Fibroblast of skin of scalp (primary cell): ENCODE measurements at places on chromosomes 2 and 18.

DNA sequence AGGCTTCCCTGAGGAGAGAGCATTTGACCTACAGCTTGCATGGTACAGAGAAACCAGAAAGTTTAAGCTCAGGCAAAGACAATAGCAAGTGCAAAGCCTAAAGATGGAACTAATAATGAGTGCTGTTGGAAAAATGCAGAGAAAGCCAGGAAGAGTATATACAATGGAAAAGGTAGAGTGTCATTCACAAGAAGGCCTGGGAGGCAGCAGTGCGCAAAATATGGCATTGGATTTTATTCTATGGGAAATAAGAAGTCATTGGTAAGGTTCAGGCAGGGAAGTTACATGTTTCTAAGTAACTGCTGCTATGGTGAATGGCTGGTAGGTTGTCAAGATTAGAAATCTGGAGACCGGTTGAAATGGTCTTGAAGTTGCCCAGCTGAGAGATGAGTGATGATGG, 2167.3 kb upstream of the CELF4 start:
- no peak for DNase-seq

DNA sequence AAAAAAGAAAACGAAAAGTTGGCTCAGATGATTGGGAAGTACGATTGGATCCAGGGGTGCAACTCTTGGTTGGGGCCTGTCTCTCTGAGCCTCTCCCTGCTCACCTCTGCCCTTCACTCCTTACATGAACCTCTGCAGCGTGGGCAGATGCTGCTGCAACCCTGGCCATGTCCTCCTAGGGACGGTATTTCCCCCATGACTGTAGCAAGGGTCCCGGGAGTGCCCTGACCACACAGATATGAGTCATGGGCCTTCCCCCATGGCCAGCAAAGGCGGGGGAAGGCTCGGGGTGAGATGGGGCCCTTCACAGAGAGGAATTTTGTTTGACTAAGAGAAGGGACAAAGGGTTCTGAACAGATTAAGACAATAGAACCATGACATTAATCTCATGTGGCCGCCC, 129.0 kb downstream of the NCK2 start:
- peak; percentile 75 for DNase-seq

DNA sequence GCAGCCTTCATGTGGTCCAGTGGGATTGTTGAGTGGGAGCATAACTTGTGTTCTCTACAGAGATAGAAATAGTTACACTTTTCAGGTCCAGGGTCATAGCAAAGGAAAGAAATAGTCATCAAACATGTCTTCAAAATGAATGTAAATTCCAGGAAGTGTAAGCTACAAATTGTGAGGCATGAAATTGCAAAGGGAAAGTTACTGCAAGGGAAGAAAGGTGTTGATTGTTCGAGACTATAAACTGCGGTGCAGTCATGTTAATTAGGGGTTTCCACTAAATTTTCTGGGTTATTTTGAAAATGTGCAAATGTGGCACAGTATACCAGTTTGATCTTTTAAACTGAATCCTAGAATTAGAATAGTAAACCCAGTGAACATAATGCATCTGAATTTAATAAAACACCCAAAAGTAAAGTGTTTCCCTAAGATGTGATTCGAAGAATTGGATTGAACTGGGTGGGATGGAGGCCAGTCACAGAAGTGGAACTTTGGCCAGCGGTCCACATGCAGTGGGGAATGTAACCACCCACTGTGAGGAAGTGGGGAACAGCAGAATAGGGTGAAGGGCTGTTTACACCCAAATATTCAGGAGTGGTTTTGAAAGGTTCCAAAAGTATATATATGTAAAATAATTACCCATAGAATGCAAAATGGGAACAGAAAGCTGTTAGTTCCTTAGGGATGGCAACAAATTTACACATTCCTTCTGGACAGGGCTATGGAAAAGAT, 126.5 kb upstream of the CCDC68 start:
- no peak for DNase-seq

- no peak for DNase-seq
Measured at GRCh38 chr18:46677611-46678010, 20.6 kb upstream of the LOXHD1 start.

- DNase-seq, result peak; percentile 67
Measured at GRCh38 chr2:146978577-146979555, 866.0 kb upstream of the ACVR2A start.

DNA sequence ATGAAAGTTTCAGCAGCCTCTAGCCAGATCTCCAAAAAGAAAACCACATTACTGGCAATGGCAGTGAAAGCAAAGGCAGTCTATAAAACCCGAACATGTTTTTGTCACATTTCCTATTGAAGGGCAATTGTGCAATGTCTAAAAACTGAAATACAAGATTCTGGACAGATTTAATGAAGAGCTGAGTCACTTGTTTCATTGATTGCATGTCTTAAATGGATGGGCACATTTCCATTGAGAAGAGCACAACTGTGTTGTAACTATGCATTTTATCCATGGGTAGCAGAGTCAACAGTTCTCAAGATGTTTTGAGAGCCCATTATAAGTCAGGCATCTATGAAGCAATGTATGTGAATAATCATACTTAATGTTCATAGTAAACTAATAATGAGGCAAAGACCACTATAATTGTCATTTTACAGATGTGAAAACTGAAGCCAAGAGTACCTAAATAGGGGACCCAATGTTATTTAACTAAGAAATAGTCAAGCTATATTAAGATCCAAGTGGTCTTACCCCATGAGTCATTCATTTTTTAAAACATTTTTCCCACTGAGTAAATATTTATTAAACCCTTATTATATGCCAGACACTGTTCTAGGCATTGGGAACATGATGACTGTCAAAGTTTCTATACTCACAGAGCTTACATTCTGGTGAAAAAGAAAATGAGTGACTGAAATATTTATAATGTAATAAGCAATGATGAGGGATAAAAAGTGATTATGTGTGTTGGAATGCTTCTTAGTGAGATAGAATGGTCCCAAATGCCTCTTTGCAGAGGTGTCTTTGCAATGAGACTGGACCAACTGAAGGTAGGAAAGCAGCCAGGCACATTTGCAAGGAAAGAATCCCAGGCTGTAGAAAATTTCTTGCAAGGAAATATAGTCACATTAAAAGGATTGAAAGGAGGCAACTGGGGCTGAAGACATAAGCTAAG, 818.9 kb upstream of the ACVR2A start:
- DNase-seq, result peak; percentile 38

- DNase-seq, result peak; percentile 38
Measured at GRCh38 chr2:24492421-24493279, 1.6 kb downstream of the NCOA1 start.

DNA sequence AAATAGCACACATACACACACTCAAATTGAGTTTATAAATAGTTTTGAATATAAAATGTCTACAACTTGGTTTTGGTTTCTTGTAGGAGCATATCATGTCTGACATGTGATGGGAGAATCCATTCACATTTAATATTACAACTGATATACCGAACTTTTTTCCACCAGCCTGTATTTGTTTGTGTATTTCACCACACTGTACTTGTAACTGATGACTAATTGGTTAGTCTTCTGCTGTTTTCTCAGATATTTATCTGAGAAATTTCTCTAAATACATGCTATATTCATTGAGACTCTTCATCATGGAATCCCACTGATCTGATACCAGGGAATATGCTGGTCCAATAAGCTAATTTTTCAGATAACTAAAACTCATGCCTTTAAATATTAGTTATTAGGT, 56.3 kb upstream of the UBXN4 start:
- peak; percentile 7 for DNase-seq

GRCh38 chr2:10278763-10279471, 23.8 kb upstream of the HPCAL1 start:
- no peak for DNase-seq

DNA sequence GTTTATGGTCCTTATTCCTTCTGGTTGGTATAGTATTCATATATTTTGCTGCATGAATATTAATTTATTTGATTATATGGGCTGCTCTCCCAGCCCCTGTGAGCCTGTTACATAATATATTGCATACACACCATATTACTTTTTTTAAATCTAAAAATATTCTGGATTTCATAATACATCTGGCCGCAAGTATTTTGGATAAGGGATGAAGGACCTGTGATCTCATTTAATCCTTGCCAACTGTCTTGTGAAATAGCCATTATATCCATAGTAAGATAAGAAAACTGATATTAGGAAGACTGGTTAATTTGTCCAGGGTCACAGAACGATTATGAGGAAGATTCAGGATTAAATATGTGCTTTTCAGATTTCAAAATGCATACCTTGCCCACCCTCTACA, 433.6 kb downstream of the LPIN1 start:
- no peak for DNase-seq

DNA sequence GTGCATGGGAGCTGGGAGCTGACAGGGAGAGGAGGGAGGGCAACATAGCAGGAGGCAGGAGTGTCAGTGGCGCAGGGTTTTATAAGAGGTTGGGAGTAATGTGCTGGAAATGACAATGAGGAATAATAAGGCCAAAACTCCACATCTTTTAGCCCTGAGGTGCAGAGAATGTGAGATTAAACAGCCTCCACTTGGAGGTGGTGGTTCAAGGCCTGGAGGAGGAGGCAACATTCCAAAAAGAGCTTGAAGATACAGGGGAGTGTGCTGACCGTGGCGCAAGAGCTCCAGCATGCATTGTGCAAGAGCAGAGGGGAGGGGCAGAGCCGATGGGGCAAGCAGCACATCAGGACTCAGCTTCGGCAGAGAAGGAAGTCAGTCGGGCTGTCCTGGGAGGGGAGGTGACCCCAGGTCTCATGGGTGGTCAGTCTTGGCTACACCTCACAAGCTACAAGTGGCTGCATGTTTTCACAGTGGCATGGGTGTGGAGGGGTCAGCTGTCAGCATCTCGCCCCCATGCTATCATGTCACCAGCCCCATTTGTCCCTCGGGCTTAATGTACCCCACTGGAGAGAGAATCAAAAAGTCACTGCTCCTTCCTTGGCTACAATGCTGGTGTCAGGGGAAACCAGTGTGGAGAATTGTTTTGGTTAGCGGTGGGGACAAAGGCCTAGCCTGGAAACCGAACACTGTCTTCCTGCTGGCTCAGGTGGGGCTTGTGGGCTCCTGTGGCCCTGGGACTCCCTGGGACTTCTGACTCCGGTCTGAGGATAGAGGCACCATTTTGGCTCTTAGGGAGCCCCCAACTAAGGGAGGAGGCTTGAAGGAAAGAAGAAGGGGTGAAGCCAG, 208.0 kb downstream of the ZFP36L2 start:
- DNase-seq, result peak; percentile 55

DNA sequence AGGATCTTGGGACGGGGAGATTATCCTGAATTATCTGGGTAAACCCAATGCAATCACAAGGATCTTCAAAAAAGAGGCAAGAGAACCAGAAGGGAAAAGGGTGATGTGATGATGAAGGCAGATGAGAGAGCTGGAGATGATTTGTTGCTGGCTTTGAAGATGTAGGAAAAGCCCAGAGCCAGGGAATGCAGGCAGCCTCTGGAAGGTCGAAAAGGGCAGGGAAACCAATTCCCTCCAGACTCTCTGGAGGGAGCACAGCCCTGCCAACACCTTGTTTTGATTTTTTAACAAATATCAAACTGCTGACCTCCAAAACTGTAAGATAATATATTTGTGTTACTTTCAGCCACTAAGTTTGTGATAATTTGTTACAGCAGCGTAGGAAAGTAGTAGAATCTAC, 48.9 kb upstream of the IL1R2 start:
- no peak for DNase-seq

- no peak for DNase-seq
Measured at GRCh38 chr18:48831113-48831759, 119.5 kb downstream of the SMAD7 start.

GRCh38 chr2:1246239-1246638, 167.0 kb upstream of the TPO start:
- DNase-seq, result no peak

- no peak for DNase-seq
Measured at GRCh38 chr2:186664385-186665043, 29.3 kb upstream of the FAM171B start.

GRCh38 chr18:48136051-48136826, 205.8 kb upstream of the SMAD2 start:
- DNase-seq, result no peak

DNA sequence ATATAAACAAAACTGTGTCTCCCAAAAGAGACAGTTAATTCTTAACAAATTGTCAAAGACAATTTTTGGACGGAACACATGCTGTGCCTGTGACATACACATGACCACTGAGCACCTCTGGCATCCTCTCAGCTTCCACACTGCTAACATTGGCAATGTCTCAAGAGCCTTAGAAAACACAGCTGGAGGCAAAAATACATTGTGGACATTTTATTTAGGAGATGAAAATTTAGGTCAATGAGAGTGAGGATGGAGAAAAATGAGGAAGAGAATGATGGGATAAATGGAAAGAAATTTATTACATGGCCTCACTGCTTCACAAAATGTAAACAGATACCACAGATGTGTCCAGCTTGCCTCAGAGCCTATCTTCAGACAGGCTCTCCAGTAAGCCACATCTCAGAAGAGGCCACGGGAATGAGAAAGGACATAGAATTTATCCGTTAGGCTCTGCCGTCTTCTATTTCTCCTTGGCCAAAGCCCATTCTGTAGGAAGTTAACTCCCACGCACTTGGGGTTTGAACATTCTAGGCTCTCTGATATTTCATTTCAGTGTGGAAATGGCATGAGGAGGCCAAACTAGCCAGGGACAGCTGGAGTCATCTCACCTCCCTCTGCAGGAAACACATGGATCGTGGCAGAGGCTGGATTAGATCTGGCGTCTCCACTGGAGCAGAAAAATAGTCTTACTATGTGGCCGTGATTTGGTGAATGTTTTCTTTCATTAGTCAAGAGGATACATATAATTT, 519.4 kb upstream of the DSEL start:
- DNase-seq, result peak; percentile 74

DNA sequence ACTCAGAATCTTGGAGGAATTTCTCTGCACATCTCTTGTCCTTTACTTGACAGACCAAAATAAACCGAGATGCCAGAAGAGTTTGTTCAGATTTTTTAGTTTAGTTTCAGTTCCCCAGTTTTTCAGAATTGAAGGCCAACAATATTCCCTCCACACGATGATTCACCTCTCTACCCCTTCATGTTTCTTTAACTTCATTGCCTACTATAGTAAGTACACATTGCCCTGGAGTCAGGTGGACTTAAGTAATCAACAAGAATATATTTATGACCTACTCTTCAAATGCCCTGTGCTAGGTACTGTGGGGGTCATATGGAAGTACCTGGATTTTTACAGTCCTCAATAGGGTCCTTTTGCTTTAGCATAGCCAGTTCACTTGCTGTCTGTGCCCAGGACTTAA, 79.6 kb upstream of the CTLA4 start:
- DNase-seq, result no peak

- DNase-seq, result no peak
Measured at GRCh38 chr2:148063633-148064032, 42.7 kb downstream of the MBD5 start.

- peak; percentile 14 for DNase-seq
Measured at GRCh38 chr2:64336171-64336570, 117.8 kb upstream of the LGALSL start.

DNA sequence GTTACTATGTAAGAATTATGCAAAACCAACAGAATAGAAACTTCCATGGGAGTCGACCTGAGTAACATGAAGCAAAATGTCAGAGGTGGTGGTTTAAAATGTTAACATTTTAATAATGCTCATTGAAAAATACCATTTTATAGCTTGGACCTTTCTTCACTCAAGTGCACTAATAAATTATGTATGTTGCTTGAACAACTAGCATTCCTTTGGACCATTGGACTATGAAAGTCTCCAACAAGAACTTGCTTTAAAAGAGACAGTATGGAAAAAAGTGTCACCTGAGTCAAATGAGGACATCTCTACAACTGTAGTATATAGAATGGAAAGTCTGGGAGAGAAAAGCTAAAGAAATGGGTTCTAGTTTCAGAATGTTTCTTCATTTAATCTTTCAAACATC, 51.9 kb downstream of the GLS start:
- no peak for DNase-seq

GRCh38 chr2:59630789-59631188, 922.7 kb downstream of the BCL11A start:
- no peak for DNase-seq
